ENCODE measurements at places on chromosomes 3 and 15.

DNA sequence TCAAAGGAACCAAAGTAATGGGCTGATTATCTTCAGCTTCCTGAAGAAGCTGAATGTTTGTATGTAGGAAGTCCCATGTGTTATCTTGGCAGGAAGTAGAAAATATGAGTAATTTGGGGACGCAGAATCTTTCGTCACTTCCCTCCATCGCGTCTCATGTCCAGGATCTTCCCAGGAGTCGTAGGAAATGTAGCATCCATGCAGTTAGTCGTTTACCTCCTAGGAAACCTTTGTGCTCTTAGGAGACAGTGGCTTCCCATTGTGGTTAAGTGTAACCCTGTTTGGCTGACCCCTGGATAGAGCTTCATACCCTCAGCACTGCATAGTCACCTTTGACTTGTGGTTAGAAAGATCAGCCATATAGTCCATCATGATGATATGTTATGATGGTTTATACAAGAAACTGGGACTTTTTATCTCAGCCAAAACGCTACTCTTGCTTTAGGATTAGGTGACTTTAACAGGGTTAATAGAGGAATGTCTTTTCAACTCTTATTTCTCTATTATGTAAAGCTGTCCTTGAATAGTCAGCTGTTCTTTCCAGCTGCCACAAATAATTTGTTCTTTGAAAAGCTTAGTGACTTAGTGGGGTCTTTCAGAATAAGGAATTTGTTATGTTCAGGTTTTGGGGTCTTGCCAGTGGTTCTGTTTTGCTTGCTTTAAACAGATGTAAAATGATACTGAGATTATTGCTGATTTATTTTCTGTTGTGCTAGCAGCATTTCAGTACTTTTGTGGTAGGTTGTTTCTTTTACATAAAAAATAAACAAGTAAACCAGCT is 92.2 kb downstream of the KLHL25 start:
- no peak for DNase-seq

DNA sequence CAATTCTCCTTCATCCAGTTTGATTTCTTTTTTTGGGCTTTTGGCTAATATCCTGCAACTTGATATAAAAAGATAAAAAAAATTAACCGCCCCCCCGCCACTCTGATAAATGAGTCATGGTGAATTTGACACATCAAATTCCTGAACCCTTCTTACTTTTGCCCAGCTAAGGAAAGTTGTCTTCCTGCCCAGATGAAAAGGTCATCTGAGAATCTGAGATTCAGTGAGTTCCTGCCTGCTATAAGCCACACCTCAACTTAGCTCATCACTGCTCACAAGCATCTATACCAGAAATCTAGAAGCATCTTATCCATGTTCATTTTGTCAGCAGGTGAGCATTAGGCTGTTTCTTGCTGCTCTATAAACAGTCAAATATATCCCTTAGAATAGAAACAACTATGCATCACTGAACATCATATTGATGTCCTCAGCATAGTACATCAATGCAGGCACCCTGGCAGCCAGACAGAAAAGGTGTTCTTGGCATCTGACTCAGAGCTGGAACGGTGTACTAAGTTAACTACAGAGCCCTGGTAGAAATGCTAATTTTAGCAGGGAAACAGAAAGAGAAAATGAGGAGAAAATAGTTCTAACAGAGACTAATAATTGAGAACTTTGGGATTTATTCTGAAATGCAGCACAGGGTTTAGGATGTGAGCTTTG is 77.1 kb downstream of the SEMA6D start:
- DNase-seq: no peak

DNA sequence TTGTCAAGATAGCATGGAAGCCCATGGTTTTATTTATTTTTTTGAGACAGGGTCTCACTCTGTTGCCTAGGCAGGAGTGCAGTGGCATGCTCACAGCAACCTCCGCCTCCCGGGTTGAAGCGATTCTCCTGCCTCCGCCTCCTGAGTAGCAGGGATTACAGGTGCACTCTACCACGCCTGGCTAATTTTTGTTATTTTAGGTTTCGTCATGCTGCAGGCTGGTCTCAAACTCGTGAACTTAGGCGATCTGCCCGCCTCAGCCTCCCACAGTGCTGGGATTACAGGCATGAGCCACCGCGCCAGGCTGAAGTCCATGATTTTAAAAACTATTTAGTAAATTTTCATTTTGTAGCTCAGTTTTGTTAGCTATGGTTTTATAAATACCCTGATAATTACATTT is 2.7 kb upstream of the ACTR8 start:
- DNase-seq: no peak

DNA sequence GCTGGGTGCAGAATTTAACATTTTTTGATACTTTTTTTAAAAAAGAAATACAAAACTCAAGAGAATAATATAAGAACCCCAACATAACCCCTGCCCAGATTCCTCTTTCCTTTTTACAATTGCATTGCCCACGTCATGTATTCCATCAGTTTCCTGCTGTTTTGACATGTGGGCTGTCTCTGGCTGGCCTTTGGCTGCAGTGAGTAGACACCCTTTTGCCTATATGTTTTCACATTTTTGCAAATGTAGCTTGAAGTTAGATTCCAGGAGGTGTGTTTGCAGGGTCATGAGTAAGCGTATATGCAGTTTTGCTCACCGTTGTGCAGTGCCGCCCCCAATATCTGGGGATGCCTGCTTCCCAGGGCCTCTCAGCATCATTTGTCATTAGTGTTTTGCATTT is 28.0 kb upstream of the ATP10A start:
- no peak for DNase-seq

- DNase-seq: no peak
These were observed 76.7 kb upstream of the TMC3 start for GRCh38 chr15:81450721-81451120.

- no peak for DNase-seq
These were observed 154.9 kb downstream of the KLHL25 start for GRCh38 chr15:85639752-85640381.

DNA sequence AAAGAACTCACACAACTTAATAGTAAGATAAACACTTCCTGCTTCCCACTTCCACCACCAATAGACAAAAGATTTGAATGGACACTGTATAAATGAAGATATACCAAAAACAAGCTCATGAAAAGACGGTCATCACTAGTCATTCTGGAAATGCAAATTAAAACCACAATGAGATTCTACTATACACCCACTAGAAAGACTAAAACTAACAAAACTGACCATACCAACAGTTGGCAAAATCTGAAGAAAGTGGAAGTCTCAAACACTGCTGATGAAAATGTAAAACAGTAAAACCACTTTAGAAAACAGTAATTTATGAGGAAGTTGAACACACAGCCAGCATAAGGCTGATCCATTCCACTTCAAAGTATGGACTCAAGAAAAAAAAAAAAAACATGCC is 35.6 kb upstream of the CD96 start:
- no peak for DNase-seq

- no peak for DNase-seq
These were observed 182.6 kb upstream of the ROPN1 start for GRCh38 chr3:124174476-124174875.

- DNase-seq: peak; percentile 16
These were observed 59.5 kb downstream of the BFSP2 start for GRCh38 chr3:133459400-133459799.

GRCh38 chr3:55329849-55330248 is 157.3 kb downstream of the WNT5A start:
- DNase-seq: no peak

GRCh38 chr3:176739159-176739558 is 458.1 kb downstream of the TBL1XR1 start:
- DNase-seq: no peak

- no peak for DNase-seq
These were observed 29.6 kb upstream of the TRPC1 start for GRCh38 chr3:142694225-142694624.

- no peak for DNase-seq
These were observed 973.8 kb downstream of the ROBO2 start for GRCh38 chr3:78013653-78014052.

GRCh38 chr3:155325263-155325835 is 31.9 kb upstream of the STRIT1 start:
- DNase-seq: no peak

DNA sequence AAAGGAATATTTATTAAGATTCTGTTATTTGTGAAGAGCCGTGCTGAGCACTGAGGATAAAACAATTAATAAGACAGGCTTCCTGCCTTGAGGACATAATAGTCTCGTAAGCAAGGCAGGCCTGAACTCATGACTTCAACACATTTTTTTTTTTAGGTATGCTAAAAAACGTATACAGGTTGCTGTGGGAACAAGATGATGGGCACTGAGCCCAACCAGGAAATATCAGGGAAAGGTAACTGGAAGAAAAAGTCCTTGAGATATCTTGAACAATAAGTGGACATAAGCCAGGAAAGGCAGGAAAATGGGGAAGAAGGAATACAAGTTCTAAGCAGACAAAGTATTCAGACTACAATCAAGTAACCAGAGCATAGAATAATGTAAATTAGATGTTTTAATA is 26.1 kb downstream of the CERS3 start:
- no peak for DNase-seq

DNA sequence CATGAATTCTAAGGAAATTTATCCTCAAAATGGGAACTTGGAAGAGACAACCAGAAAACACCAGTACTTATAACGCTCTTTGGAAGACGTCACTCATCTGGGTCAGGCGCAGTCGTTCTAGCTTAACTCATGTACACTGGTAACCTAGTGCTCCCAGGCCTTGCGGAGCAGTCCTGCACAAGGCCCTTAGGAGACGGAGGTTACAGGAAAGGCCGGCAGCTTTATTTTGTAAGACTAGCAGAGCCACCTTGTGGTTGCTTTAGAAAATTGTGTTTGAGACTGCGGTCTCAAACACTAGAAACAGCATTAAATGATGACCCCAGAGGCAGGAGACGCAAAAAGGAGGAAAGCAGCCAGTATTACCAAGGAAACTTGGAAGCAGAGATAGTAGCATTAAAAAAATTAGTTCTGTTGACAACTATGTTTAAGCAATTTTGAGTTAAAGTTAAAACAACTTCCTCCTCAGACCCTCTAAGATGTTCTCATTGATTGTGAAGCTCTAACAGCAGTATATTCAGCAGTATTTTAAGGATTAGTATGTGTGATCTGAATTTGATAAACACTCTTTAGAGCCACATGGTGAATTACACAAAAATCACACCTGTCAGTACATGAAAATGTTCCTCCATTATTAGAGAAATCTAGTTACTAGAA is 141.9 kb upstream of the C2CD4B start:
- DNase-seq: peak; percentile 44

- no peak for DNase-seq
These were observed 11.5 kb upstream of the PARP14 start for GRCh38 chr3:122668930-122669730.

DNA sequence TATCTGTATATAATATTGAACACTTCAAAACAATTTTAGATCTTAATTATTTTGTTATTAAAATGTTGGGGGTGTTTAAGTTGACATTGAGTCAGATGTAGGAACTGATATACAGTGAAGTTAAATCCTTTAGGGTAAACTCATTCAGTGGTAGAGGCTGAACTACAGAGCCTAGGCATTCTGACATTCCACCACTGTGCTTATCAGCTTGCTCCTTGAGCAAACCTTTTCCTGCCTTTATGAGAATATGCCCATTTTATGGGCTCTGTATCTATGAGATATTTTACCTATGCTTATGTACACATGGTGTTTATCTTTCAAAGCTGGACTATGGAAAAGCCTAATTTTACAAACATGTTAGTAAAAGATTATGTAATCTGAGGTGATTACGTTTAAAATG is 407.5 kb downstream of the ZBTB20 start:
- no peak for DNase-seq

Measured in transverse colon (tissue), 4 donors.